ENCODE measurements at places on chromosomes 6 and 20.

- no peak for DNase-seq
Measured at GRCh38 chr20:13422637-13423036, 201.6 kb downstream of the ISM1 start.

DNA sequence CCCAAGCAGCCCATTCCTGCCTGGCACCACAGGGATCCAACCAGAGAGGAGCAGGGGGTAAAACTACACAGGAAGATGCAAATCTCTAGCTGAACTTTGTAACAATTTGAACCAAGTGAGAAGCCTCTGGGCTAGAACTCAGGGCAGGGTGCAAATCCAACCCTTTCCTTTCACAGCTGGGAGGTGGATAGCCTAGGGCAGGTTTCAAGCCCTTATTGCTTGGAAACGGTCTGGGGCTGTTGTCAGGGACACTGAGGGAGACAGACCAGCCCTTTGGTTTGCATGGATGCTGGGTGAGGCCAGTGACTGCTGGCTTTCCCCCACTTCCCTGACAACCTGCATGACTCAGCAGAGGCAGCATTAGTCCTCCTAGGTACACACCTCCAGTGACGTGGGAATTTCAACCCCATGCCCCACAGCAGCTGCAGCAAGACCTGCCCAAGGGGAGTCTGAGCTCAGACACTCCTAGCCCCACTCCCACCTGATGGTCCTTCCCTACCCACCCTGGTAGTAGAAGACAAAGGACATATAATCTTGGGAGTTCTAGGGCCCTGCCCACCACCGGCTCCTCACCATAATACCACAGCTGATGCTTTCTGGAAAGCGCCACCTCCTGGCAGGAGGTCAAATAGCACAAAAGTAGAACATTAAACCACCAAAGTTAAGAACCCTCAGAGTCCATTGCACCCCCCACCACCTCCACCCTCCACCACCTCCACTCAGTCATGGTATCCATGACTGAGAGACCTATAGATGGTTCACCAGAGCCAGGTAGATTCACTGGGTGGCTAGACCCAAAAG lies 797.7 kb upstream of the MAN1A1 start:
- no peak for DNase-seq

- no peak for DNase-seq
Measured at GRCh38 chr20:35517125-35517524, 12.3 kb downstream of the C20orf173 start.

- DNase-seq: no peak
Measured at GRCh38 chr20:11791835-11792567, 125.7 kb upstream of the BTBD3 start.

GRCh38 chr6:100099189-100100074 lies 105.4 kb upstream of the MCHR2 start:
- no peak for DNase-seq

DNA sequence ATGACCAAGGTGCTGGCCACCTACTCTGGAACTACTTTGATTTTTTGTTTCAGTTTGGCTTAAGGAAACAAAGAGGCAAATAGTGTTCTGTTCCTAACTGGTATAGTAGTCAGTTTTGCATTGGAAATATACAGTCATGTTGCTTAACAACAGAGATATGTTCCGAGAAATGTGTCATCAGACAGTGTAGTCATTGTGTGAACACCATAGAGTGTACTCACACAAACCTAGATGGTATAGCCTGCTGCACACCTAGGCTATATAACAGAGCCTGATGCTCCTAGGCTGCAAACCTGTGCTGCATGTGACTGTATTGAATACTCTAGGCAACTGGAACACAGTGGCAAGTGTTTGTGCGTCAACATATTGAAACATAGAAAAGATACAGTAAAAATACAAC lies 80.4 kb downstream of the ARID1B start:
- no peak for DNase-seq

DNA sequence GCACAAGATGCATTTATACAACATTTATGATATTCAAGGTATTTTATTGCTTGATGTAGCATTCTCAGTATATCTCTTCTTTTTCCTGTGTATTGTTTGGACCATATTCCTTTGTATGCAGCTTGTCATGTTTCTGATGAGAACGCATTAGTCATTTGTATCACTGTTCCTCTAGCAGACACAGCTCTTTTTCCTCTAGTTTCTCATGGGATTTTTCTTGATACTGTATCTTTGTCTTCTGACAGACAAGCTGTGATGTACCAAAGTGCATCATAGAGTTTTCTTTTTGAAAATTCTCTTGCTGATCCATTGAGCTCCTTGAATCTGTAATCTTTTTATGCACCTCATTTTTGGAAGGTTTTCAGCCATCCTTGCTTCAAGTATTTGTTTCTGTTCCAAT lies 140.9 kb downstream of the SLC22A3 start:
- DNase-seq: no peak

- no peak for DNase-seq
Measured at GRCh38 chr6:36463676-36464075, 20.9 kb downstream of the KCTD20 start.

- DNase-seq: no peak
Measured at GRCh38 chr6:111573892-111574797, 31.5 kb downstream of the TRAF3IP2 start.

GRCh38 chr20:57920971-57921370 lies 211.2 kb upstream of the PMEPA1 start:
- DNase-seq: no peak

- DNase-seq: no peak
Measured at GRCh38 chr6:64847396-64847795, 859.6 kb downstream of the EYS start.

DNA sequence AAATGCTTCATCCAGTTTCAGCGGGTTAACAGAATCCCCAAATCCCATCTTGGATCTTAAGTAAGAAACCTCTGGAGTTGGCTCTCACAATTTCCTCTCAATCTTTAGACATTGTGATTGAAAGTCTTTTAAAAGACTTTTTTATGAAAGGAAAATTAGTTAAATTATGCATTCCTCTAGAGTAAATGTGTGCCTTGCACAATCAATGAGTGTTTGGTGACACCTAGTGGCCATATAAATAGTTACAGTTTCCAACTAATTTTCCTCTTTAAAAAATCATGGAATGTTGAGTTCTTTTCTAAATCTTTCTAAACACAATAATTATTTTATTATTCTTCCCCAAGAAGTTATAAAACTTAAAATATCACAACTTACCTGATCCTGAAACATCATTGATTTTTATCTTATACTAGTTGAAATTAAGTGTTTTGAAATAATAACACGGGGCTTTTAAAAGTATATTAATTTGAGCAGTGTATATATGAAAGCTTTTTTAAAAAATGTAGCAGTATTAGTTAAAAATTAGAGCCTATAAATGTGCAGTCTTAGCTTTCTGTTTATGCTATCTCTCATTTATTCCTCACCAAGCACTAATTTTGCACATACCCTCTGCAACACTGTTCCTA lies 66.4 kb downstream of the PKHD1 start:
- DNase-seq: no peak

- no peak for DNase-seq
Measured at GRCh38 chr20:48794360-48794759, 33.4 kb downstream of the PREX1 start.

DNA sequence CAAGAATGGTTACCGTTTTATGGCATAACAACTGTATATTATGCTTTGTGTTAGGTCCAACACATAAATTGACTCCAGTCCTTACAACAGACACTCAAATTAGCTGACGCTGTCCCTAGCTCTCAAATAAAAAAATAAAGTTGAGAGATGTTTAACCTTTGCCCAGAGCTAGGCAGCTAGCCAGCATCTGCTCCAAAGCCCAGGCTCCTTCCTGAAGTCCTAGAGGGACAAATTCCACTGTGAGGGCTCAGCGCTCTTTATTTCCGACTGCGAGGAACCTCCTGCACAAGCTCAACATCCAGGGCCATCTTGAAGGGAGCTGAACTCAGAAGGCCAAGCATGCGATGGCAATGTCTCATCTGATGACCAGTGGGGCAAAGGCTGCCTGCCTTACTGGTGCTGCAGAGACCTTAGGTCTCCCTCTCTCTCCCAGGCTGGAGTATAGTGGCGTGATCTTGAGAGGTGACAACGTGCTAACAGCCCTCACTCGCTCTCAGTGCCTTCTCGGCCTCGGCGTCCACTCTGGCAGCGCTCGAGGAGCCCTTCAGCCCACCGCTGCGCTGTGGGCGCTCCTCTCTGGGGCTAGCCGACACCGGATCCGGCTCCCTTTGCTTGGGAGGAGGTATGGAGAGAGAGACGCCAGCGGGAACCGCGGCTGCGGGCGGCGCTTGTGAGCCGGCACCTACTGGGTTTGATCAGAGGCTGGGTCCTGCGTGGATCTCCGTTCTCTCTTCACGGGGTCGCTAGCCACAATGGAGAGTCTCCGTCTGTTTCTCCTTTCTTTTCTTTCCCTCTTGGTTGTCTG lies 24.7 kb upstream of the GFOD1 start:
- DNase-seq: no peak

- DNase-seq: no peak
Measured at GRCh38 chr20:2219481-2220006, 76.3 kb upstream of the TGM3 start.

Measured in HuH-7 (cell line).